NCI-H187 treated with DMSO at 0.1 percent for 48 hours (cell line): ENCODE measurements at places on chromosomes 13 and 19.
A peak's percentile ranks its signal among the peaks of the same experiment; 100 is the strongest.

DNA sequence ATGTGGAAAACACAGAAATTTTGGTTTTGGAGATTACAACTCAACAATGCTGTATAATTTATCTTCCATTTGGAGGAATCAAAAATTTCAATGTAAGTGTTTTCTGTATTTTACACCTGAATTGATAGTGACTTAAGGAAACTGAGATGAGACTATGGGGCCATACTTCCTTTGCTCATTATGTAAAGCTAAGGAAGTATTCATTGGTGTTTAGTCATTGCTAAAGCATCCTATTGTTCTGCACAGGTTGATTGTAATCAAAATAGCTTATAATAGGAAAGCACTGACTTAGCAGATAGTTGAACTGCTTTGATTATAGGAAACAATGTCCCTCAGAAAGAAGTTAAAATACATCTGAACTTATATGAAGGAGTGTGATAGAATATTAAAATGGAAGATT, 244.4 kb upstream of the SLITRK5 start:
- DNase-seq, result no peak

- no peak for DNase-seq
These were observed 50.5 kb upstream of the ZNF429 start for GRCh38 chr19:21454901-21455300.

GRCh38 chr19:30762651-30763050, 390.5 kb downstream of the ZNF536 start:
- DNase-seq, result no peak

- no peak for DNase-seq
These were observed 179.4 kb downstream of the FGF9 start for GRCh38 chr13:21850013-21851006.

DNA sequence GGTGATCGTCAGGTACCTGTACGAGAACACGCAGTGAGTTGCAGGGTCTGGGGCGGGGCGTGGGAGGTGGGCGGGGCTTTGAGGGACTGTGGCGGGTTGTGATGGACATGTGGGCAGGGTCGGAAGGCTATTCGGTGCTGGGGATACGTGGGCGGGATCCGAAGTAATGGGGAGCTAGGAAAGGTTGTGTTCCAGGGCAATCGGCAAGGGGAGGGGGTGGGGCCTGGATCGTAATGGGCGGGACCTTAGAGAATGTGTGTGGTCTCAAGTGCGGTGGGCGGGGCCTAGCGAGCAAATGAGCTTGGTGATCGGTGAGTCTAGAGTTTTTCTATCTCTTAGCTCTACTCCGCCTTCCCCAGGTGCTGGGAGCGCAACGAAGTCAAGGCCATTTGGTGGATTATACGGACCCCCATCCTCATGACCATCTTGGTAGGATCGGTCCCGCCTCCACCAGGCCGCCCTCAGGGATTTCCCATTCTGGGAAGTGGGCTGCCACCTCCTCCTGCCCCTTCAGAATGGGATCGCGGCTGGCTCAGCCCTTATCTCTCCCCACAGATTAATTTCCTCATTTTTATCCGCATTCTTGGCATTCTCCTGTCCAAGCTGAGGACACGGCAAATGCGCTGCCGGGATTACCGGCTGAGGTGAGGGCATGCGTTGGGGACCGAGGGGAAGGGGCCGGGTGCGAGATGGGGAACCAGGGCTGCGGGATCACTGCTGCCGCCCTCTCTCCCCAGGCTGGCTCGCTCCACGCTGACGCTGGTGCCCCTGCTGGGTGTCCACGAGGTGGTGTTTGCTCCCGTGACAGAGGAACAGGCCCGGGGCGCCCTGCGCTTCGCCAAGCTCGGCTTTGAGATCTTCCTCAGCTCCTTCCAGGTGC, 9.6 kb downstream of the GIPR start:
- peak; percentile 94 for DNase-seq

DNA sequence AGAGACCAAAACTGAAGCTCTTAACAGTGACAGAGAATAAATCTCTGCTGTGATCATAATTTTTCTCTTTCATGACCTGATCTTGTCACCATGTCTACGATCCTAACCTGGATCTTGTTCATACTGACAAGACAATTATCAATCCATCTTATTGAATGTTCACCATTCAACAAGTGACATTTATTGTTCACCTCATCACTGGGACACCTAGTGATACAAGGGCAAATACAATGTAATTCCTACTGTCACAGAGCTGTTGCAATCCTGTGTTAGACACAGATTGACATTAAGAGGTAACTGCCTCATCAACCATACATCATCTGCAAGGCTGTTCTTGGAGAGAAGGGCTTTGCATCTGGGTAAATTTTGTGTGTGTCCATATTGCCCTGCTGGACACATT, 942.4 kb upstream of the PRR20A start:
- DNase-seq, result no peak

GRCh38 chr19:55220525-55220924, 8.0 kb downstream of the TMEM86B start:
- no peak for DNase-seq
